ENCODE measurements at places on chromosomes 12 and 14.

DNA sequence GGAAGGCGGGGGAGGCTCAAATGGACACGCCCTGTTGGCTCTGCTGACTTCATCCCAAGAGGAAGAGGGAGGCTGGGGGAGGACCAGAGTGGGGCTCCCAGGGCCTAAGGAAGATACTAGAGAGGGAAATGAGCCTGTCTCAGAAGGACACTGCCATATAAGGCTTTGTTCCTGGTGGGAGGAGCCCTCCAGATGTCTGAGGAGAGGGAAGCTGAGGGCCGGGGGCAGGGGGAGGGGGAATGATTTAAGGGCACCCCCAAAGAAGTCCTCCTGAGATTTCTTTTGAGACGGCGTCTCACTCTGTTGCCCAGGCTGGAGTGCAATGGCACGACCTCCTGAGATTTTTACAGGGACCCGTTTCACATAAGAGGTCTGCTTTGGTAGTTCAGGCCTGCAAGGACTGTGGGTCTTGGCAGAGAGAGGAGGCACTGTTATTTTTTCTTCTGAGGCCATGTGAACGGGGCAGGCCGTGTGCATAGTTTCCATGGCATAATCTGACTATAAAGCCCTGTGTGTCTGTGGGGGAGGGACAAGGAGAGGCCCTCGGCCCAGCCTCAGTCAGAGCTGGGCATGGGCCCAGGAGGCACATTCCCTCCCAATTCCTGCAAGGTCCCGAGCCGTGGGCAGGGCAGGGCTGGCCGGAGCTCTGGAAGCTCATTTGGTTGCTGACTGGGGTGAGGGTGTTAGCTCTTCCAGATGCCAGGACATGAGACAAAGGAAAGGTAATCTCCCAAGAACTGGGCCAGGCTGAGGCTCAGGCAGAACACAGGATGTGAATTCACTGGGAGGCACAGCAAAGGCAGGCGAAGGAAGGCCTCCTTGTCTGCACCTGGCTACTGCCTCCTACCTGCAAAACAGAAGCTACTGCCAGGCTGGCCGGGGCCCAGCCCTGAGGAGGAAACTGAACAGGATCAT is 22.2 kb upstream of the PLEKHG3 start:
- DNase-seq: no peak

GRCh38 chr14:85402569-85403162 is 127.3 kb upstream of the FLRT2 start:
- DNase-seq: no peak

GRCh38 chr14:94029265-94029664 is 3.1 kb downstream of the OTUB2 start:
- no peak for DNase-seq

- no peak for DNase-seq
Observed at GRCh38 chr12:116525418-116526001, 33.7 kb upstream of the MAP1LC3B2 start.

DNA sequence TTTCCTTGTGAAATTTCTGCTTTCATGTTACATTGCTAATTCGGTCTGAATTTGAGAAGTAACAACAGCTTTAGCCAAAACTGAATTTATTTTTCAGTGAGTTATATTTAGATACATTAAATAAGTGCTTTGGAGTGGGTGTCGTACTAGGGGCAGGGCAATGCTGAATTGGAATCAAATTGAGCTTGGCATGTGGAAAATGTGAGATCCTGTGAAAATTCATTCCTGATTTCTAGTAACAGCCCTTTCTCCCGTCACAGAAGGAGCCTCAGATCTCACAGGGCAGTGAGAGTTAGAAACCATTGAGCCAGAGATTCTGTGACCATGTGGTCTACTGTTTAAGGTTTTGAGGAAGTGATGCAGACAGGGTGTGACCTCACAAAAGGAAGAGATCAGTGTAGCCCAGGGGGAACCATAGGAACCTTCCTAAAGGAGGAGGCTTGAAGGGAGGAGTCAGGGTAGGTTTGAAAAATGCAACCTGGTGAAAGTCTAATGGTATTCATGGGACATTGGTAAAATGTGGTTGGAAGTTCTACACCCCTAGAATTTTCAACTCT is 1136.8 kb downstream of the AACS start:
- DNase-seq: no peak

GRCh38 chr12:43957732-43958372 is 122.0 kb downstream of the TMEM117 start:
- peak; percentile 2 for DNase-seq

DNA sequence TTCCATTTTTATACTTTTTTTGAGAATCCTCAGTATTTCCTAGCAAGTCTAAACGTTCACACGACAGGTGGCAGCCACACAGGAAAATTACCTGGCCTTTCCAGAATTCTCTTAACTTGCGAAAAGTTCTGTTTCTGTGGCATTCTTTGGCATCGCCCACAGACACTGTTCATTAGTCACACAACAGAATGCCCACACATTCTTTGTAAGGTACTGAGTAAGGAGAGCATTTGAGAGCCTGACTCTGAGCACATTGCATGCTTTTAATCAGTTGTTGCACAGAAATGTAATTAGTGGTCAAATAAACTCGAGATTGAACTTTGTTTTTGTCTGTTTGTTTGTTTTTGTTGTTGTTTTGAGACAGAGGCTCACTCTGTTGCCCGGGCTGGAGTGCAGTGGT is 52.4 kb downstream of the LMNTD1 start:
- no peak for DNase-seq

GRCh38 chr14:88424573-88424972 is 39.1 kb downstream of the SPATA7 start:
- DNase-seq: no peak

- no peak for DNase-seq
Observed at GRCh38 chr12:57613427-57614109, 2.3 kb downstream of the ARHGEF25 start.

- DNase-seq: no peak
Observed at GRCh38 chr14:64871344-64871743, 8.4 kb downstream of the SPTB start.

GRCh38 chr12:28017873-28018255 is 45.3 kb upstream of the PTHLH start:
- DNase-seq: no peak

- DNase-seq: peak; percentile 79
Observed at GRCh38 chr12:109720152-109720856, 6.7 kb downstream of the FAM222A start.

DNA sequence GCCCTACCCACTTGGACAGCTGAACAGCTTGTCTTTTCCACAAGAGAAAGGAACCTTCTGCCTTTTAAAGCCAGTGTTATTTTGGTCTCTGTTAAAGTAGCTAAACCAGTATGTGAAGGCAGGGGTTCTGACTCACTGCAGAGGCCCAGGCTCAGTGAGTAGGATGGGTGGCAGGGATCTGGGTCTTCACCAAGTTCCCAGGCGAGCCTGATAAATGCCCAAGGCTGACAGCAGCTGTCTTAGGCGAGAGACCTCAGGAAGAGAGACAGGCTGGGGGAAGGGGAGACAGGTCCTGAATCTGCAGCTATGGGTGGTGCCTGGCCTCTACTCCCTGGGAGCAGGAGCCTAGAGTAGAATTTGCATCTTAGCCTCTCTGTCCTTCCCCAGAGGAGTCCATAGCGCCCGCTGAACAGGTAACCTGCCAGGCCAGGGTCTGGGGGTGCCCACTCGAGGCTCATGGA is 18.1 kb upstream of the KIF26A start:
- no peak for DNase-seq

DNA sequence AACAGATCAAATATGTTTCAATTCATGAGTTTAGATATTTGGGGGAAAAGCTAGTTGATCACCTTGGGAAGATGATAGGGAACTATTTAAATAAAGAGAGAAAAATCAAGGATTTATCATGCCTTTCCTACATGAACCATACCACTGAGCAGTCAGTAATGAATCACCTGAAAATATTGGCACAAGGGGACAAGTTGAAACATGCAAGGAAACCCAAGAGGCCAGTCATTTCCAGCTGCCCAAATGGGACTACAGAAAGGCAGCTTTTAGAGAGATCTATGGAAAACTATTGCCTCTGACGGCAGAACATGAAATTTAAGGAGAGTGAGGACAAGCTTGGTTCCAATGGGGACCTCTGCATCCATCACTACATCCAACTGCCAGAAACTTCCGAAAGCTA is 14.1 kb upstream of the ETV6 start:
- no peak for DNase-seq

GRCh38 chr12:121114019-121114639 is 18.5 kb upstream of the P2RX7 start:
- no peak for DNase-seq

GRCh38 chr12:98416845-98417244 is 98.5 kb upstream of the TMPO start:
- DNase-seq: peak; percentile 32

DNA sequence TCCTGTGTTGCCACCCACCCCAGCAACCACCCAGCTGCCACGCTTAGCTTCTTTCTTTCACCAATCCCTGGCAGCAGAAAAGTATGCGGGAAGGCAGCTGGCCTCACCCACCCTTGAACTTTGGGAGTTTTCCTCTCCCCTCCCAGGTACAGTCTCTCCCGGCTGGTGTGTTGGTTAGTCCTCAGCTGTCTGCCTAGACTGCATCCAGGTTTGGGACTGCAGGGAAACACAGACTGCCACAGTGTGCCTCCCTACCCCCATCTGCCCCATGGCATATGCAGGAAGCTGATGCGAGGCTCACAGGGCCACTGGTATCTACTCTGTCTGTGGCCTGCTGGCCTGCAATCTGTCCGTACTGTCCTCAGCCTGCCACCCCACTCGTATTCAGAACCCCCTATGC is 2.1 kb downstream of the CD9 start:
- DNase-seq: no peak

DNA sequence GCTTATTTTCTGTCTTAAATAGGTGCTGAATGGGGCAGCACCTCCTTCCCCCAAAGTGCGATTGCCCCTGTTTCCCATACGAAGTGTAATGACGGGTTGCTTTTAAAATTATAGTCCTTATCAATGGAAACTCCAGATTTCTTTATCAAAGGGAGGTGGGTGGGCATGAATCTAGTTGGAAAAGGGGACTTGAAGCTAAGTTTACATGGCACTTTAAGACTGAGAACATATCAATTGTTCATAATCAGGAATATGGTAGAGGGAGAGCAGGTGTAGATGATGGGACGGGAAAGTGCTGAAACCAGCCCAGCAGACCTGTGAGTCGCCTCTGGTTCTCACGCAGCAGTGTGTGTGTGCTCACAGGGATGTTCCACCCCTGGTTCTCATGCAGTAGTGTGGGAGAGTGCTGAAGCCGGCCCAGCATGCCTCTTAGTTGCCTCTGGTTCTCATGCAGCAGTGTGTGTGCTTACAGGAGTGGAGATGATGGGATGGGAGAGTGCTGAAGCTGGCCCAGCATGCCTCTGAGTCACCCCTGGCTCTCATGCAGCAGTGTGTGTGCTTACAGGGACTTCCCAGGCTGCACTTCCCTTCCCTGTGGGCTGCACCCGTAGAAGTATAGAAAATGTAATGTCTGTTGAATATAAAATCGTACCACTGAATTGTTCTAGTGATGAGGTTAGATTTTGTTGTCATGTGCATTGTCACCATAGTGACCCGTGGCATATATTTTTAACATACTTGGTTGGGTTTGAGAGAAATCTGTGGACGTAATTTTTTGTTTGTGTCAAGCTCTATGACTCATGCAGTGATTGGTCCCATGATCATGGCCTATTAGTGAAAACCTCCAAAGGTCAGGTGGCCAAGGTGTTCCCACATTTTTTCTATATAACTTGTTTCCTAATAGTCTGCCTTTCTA is 51.6 kb downstream of the GPATCH2L start:
- DNase-seq: no peak

DNA sequence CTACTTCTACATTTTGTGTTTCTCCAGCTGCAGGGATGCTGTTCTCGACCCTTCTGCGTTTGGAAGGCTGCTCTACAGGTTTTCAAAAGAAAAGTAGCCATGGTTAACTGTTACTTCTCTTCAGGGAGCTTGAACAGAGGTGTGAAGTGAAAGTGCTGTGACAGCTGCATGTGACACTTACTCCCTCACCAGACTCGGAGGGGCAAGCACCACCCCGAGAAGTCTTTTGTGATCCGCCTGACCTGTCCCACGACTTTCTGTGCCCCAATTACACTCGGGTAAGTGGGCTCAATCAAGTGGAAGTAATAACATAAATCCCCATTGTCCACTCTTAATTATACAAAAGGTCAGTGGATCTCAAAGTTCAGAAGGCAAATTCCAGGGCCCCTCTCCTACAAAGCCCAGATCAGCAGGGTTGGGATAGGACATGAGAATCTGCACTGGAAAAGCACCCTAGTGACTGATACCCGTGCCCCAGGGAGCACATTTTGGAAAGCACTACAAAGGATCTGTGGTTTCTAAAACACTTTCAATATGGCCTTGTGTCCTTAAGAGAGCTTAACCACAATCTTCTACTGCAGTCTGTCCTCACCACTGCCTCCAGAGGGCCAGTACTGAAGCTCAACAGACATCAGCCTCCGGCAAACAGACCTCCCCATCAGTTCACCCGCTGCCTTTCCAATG is 11.5 kb downstream of the FICD start:
- DNase-seq: no peak

- no peak for DNase-seq
Observed at GRCh38 chr14:88227693-88228092, 95.4 kb downstream of the KCNK10 start.

DNA sequence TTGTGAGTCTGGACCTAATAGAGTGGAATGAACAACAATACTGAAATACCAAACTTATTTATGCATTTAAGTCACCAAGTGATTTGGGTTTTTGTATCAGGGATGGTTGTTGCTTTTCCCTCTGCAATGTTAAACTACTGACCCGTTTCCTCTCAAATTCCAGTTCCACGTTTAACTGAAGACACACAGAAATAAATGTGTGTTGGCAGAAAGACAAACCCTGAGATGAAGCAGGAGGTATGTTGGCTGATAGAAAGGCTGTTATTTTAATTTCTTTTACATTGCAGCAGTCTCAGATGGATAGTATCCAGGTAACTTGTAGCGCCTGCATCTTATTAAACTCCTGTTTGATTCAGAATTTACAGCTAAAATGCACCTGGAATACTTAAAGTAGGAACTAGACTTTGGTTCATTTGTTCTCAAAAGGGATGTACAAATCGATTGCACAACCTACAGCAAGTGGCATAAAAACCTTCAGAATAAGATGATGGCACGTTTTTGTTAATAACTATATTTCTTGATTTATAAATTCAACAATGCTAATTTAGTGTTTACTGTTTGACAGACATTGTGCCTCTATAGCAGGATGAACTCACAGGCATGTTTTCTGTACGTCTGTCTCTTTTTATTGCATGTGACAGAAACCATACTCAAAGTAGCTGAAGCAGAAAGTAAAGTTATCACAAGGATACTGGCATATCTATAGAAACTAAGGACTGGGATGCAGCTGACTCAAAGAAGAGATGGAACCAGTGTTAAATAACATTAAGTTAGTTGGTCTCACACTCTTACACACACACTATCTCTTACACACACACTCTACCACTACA is 405.7 kb downstream of the ZFP36L1 start:
- DNase-seq: peak; percentile 31

- DNase-seq: peak; percentile 13
Observed at GRCh38 chr12:45130881-45131281, 80.0 kb upstream of the DBX2 start.

DNA sequence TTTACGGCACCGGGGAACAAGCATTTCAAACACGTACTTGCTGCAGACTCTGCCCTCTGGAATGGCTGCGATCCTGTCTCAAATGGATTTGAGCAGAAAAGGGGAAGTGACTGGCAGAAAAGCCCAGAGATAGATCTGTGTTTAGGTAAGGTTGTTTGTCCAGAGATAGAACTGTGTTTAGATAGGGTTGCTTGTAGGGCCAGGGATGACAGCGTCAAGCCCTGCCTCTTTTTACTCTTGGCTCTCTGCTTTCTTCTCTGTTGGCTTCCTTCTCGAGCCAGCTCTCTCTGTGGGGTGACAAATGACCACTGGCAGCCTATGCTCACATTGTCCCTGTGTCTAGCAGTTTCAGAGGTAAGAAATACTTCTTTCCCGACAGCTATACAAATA is 11.4 kb downstream of the DGLUCY start:
- no peak for DNase-seq

GRCh38 chr12:61290473-61290872 is 969.7 kb upstream of the USP15 start:
- DNase-seq: no peak

Measured in NCI-H524 (cell line).